AG08395 (cell line): ENCODE measurements at places on chromosomes 7 and 10.
A peak's percentile ranks its signal among the peaks of the same experiment; 100 is the strongest.

- DNase-seq: no peak
Observed at GRCh38 chr7:155313096-155313495, 15.4 kb downstream of the INSIG1 start.

DNA sequence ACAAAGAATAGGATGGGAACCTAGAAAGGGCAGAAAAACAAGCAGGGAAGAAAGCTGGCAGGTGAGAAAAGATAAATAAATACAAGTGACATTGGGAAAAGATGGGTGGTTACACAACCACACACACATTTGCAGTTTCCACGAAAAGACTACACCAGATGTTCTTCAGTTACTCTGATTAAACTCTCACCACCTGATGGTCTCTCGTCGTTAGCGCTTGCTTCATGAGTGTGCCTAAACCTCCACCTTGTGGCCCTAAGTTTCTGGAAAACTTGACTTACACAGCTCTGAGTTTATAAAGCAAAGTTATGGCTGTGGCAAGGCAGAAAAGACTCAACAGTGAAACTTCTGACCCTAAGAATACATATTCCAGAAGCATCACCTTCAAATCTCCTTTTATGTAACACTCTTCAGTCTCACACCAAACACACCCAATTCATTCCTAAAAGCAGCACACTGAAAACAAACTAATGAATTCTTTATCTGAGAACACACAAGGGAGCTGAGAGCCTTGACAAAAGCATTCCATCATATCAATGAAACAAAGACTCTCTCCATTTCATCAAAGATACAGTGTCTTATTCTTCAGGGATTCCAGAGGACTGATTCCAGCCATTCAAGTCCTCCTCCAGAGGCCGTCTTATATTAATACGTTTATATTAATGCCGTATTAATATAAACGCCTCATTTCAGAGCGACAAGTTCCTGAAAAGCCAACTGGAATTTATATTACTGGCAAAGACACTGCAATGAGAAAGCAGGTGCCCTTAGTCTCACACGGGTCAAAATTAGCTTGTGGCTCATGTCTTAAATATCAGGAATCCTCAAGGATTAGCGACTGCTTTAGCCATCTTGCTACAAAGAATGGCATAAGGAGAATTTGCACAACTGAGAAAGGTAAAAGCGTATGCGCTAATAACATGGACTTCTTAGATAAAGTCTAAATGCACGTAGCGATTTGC lies 77.6 kb downstream of the RNF216 start:
- no peak for DNase-seq

DNA sequence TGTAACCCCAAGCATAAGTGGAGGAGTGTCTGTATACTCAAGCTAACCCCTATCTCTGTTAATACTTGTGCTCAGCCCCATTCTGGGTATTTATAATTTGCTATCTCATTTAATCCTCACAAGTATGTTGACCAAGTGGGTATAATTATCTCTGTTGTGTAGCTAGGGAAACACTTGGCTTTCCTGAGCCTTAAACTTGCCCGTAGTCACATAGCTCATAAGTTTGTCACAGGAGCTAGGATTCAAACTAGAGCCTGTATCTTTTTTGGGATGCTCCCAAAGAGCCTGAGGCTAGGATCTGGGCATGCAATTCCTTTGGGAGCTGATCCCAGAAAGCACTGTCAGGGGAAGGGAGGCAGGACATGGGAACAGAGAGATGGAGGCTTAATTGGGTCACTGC lies 377.4 kb downstream of the GALNT17 start:
- DNase-seq: peak; percentile 32

- peak; percentile 68 for DNase-seq
Observed at GRCh38 chr10:91006001-91006751, 85.3 kb upstream of the ANKRD1 start.

DNA sequence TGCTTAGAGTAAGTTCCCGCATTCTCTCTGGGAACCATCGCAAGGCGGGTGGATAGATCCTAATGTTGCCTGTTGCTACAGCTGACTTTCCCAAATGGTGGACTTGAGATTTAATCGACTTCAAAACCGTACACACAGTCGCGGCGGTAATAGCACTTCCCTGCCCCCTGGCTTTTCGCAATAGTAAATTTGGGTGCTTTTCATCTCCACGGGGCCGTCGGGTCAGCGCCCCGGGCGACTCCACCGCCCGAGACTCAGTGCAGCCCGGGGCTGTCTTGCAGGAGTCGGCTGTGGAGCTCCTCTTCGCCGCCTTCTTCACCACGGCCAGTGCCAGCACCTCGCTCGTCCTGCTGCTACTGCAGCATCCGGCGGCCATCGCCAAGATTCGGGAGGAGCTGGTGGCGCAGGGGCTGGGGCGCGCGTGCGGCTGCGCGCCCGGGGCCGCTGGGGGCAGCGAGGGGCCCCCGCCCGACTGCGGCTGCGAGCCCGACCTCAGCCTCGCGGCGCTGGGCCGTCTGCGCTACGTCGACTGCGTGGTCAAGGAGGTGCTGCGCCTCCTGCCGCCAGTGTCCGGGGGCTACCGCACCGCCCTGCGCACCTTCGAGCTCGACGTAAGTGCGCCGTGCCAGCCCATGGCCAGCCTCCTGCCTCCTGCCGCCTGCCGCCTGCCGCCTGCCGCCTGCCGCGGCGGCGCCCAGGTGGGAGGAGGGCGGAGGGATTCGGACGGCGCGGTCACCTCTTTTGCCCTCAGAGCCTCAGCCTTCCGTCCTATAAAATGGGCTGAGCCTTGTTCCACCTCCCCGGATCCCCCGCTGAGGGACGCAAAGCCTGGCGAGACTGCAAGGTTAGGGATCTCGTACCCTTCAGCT lies 5.3 kb downstream of the CYP26C1 start:
- DNase-seq: no peak

DNA sequence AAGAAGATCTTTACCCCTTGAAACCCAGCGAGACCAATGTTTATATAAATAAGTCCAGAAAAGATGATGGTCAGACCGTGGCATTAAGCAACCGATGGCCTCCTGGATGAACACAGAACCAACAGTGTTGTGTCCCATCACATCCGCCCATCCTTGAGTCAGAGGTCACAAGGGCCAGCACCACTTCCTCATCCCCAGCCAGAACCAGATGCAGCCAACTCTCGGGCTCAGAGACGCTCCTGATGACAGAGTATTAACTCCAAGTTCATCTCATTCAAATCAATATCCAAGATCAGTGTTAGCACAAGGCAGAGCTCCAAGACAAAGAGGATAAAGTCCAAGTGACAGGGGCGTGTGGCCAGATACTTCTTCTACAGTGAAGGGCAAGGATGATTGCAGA lies 63.5 kb downstream of the FAM53B start:
- DNase-seq: no peak

- DNase-seq: no peak
Observed at GRCh38 chr7:93964813-93965212, 39.3 kb downstream of the BET1 start.

DNA sequence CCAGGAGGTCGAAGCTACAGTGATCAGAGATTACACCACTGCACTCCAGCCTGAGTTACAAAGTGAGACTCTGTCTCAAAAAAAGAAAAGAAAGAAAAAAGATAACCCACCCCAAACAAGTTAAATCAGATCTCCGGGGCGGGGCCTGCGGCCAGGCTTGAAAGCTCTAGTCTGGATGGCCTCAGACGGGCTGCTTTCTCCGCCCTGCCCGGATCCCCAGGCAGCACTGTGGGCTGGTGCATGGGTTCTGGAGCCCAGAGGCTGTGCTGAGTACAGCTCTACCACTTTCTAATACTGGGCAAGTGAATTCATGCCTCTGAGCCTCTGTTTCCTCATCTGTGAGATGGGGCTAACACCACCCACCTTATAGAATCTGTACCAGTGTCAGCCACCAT lies 83.7 kb downstream of the ZMIZ1 start:
- DNase-seq: no peak

GRCh38 chr10:29496341-29497162 lies 138.2 kb downstream of the SVIL start:
- peak; percentile 82 for DNase-seq

DNA sequence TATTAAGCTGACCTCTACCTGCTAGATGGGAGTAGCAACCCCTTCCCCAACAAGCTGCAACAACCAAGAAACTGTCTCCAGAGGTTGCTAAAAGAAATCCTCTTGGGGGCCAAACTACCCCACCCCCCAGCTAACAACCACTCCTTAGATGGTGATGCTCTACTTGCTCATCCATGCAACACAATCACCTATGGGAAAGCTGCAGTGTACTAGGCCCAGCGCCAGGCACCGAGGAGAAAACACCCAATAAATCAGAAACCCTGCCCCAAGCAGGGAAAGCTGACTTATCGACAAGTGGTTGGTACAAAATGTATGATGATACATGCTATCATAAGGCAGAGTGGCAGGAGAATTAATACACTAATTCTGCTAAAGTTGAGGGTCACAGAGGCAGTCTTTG lies 17.3 kb downstream of the SLC25A13 start:
- no peak for DNase-seq

- no peak for DNase-seq
Observed at GRCh38 chr10:12847361-12847975, 154.0 kb downstream of the CCDC3 start.

GRCh38 chr7:39125846-39126245 lies 148.1 kb downstream of the POU6F2 start:
- DNase-seq: no peak

GRCh38 chr7:11726794-11727155 lies 105.2 kb downstream of the THSD7A start:
- DNase-seq: peak; percentile 60

- DNase-seq: peak; percentile 79
Observed at GRCh38 chr7:105198223-105198622, 184.2 kb downstream of the KMT2E start.

DNA sequence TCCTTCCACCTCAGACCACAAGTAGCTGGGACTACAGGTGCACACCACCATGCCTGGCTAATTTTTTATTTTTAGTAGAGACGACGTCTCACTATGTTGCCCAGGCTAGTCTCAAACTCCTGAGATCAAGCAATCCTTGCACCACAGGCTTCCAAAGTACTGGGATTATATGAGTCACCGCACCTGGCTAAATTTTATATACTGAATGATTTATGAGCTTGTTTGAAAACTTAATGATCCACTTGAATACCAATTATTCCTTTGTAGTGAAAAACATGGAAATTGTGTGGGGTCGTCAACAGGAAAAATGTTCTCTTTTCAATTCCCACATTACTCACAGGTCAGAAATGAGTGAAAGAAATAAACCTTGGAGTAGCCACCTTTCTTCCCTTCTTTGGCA lies 31.3 kb downstream of the RAPGEF5 start:
- no peak for DNase-seq

- no peak for DNase-seq
Observed at GRCh38 chr7:11612737-11613136, 219.3 kb downstream of the THSD7A start.

DNA sequence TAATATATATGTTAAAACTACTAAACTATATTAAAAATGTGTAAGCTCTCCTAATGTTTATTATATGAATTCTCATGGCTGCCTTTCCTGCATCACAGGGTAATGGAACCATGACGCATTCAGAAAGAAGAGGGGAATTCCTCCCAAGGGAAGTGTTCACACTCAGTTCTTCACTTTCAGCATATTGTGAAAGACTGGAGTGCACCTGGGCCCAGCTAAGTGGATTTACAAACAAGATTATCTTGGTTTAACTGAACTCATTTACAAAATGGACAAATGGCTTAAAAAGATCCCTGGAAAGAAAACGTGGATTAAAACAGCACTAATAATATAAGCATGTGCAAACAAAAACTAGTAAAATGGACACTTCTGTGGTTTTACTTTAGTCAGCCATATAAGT lies 149.8 kb downstream of the DOCK4 start:
- no peak for DNase-seq

- peak; percentile 15 for DNase-seq
Observed at GRCh38 chr7:21261627-21262594, 166.0 kb upstream of the SP4 start.

- DNase-seq: no peak
Observed at GRCh38 chr10:4255751-4256150, 470.7 kb upstream of the KLF6 start.

DNA sequence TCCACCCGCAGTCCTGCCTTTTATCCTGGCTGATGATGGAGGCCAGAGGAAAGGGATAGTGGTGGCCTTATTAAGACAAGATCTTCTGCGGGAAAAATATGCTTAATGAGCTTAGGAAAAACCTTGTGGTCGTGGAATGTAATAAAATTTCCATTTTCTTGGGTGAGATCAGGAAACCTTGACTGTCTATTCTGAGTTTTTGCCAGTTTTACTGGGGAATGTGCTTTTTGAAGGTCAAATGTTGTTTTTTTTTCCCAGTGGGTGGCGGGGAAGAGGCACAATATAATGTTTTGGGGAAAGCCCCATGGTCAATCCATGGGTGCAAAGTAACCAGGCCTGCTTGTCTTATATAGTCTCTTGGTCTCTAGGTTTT lies 118.5 kb downstream of the CREB5 start:
- DNase-seq: no peak

- no peak for DNase-seq
Observed at GRCh38 chr7:25103773-25104172, 21.3 kb downstream of the CYCS start.

DNA sequence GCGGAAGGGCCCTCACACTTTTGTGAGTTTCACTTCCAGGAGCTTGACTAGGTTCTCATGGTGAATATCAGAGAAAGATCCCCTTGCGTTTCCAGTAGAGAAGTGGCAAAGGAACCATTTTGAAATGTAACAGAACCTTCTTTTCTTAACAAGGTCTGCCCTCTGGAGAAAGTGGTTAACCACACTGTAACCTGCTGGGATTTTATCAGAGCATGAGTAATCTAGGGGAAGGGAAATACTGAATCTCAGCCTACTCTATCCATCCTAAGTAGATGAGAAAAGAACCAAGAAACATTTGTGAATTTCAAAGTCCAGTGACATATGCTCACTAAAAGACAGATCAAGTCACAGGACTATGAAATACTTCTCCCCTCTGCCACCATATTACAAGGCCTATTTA lies 235.5 kb downstream of the ZEB1 start:
- DNase-seq: peak; percentile 39

GRCh38 chr7:106038916-106039315 lies 73.2 kb downstream of the SYPL1 start:
- no peak for DNase-seq

GRCh38 chr10:55212051-55212450 lies 411.0 kb upstream of the PCDH15 start:
- DNase-seq: no peak

GRCh38 chr10:63219749-63220148 lies 86.6 kb downstream of the NRBF2 start:
- no peak for DNase-seq

DNA sequence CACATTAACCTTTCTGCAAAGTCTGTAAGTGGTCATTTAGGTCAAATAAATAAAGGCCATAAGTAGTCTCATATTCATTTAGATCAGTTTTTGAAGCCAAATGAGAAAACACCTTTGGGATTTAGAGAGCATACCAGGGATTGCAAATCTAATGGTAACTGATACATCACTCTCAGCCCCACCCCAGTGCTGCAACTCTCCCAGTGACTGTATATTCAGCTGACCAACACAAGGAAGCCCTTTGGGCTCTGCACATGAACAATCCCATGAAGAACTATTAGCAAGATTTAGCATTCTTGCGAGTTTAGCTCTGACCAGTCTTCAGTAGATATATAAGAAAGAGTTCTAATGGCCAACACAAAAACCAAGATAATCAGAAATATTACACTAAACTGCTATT lies 252.3 kb downstream of the CSTF2T start:
- DNase-seq: no peak
